ENCODE measurements at places on chromosomes 13 and 19. TPM values are rescaled to one million over a fixed set of nuclear protein-coding genes. Genes with fewer than 3 reads are reported as not detected.

The ZNF93 gene
- 2.0 TPM for total RNA-seq

The SRRM5 gene
- 0.22 TPM for total RNA-seq

The CRX gene
- total RNA-seq = not detected

The AXL gene
- total RNA-seq = 265 TPM

The GSX1 gene
- not detected for total RNA-seq

The SPRED3 gene
- 10.2 TPM for total RNA-seq

The NLRP4 gene
- under 0.01 TPM for total RNA-seq

The B3GNT8 gene
- total RNA-seq = 1.7 TPM

The RNF113B gene
- total RNA-seq = not detected

The BRD4 gene
- total RNA-seq = 39.8 TPM

The WDR88 gene
- not detected for total RNA-seq

The LRRC63 gene
- total RNA-seq = not detected

The DMKN gene
- total RNA-seq = 0.22 TPM

The ARRDC5 gene
- not detected for total RNA-seq

The CHERP gene
- 7.9 TPM for total RNA-seq

The PPP1R37 gene
- 47.5 TPM for total RNA-seq

The RDH8 gene
- total RNA-seq = not detected

The CASP14 gene
- total RNA-seq = not detected

The SLITRK5 gene
- total RNA-seq = under 0.01 TPM

The SPTBN4 gene
- total RNA-seq = 0.14 TPM

The ZNF99 gene
- not detected for total RNA-seq

The GARIN5A gene
- 0.44 TPM for total RNA-seq

The CFD gene
- 2.4 TPM for total RNA-seq

The PLA2G4C gene
- total RNA-seq = 6.7 TPM

The LILRA1 gene
- total RNA-seq = not detected

The NKPD1 gene
- under 0.01 TPM for total RNA-seq

The PRR12 gene
- total RNA-seq = 6.9 TPM

The CDKN2D gene
- 12.6 TPM for total RNA-seq

The RELB gene
- 27.4 TPM for total RNA-seq

The RPL36 gene
- 150 TPM for total RNA-seq

The C1QTNF9 gene
- not detected for total RNA-seq

The LHB gene
- total RNA-seq = not detected

The RPS15 gene
- 569 TPM for total RNA-seq

The HIPK4 gene
- total RNA-seq = 0.14 TPM

The MEIOSIN gene
- not detected for total RNA-seq

The HIF3A gene
- 5.5 TPM for total RNA-seq

The ACP7 gene
- not detected for total RNA-seq

All from placental pericyte (primary cell).